Calu3 (cell line): ENCODE measurements at places on chromosomes 11 and 22.

DNA sequence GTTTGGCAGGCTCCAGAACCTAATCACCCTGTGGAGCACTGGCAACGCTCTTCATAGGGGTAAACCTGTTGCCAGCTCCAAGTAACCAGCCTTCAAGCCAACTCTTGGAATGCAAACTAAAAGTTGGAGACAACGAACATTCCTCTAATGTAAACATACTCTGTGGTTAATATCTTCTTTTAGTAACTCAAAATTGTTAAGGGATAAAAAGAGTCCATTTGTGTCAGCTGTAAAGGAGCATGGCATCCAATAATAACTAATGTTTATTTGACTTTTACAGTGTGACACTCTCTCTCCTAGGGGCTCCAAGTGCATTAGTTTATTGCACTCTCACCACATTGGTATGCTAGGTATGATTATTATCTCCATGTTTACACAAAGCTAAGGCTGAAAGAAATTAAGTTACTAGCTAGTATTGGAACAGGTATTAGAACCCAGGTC, 31.0 kb upstream of the AMOTL1 start:
- H3K4me1 ChIP-seq: peaks cover 12% of the 10 kb centered on the region
- DNase-seq: no peak
- no peaks in the 10 kb centered on the region for H3K27me3 ChIP-seq
- no peak overlapping the region for H3K27ac ChIP-seq

GRCh38 chr11:41816396-41816795, 356.9 kb upstream of the LRRC4C start:
- H3K4me3 ChIP-seq: no peak overlapping the region
- no peaks in the 10 kb centered on the region for H3K36me3 ChIP-seq
- DNase-seq: no peak
- no peak overlapping the region for H3K27ac ChIP-seq
- no peaks in the 10 kb centered on the region for H3K27me3 ChIP-seq

DNA sequence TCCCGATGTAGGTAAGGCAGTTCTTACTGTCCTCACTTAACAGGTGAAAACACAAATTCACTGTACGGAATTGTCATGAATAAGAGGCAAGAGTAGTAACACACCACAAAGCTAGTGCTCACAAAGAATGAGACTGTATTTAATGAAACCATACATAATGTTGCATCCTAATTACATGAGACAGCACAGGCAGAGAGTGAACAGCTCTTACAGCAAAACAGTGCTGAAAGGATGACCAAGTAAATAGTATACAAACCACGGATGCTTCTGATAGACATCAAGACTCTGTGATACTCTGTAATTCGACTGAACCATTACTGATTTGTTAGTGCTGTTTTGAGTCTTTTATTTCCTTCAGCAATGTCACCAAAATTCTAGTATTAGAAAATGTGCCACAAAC, 282.3 kb downstream of the TTC28 start:
- H3K27ac ChIP-seq: no peak overlapping the region
- H3K4me1 ChIP-seq: no peaks in the 10 kb centered on the region
- DNase-seq: no peak
- H3K27me3 ChIP-seq: peaks cover 45% of the 10 kb centered on the region
- no peak overlapping the region for H3K4me3 ChIP-seq
- H3K36me3 ChIP-seq: no peaks in the 10 kb centered on the region

DNA sequence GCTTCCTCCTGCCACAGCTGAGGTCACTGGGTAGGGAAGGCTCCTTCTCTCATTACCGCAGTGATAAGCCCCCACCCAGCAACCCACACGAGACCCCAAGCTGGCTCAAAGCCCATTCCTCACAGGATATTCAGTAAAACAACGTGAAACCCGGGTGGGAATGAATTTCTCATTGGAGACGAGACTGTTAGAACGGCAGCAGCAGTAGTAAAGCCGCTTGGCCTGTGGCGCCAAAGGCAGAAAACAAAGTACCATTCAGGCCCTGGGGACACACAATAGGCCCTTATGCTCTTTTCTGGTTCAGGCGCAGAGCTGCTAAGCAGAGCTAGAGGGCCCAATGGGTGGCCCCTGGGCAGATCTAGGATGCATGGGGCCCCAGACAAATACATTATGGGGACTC, 45.3 kb downstream of the PC start:
- no peak for DNase-seq
- H3K4me3 ChIP-seq: no peak overlapping the region
- H3K4me1 ChIP-seq: no peaks in the 10 kb centered on the region
- H3K27ac ChIP-seq: no peak overlapping the region
- H3K36me3 ChIP-seq: no peaks in the 10 kb centered on the region
- H3K27me3 ChIP-seq: no peaks in the 10 kb centered on the region

DNA sequence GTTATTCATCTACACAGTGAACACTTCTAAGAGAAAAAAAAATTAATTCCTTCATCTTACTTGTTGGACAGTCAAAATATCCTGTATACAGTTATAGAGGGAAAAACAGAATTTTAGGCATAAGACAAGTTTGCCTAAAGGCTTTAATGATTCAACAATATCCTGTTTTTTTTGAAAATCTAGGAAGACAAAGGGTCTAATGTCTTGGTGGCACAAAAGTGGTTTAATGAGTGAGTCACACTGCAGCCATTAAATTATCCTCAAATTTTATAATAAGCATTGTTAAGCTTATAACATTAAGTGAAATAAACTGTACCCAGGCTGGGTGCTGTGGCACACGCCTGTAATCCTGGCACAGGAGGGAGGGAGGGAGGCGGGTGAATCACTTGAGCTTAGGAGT, 72.9 kb downstream of the GAB2 start:
- H3K36me3 ChIP-seq: no peaks in the 10 kb centered on the region
- H3K27ac ChIP-seq: no peak overlapping the region
- DNase-seq: no peak
- no peak overlapping the region for H3K4me3 ChIP-seq
- H3K4me1 ChIP-seq: peaks cover 20% of the 10 kb centered on the region

GRCh38 chr11:115580927-115581680, 76.9 kb upstream of the CADM1 start:
- H3K27me3 ChIP-seq: no peaks in the 10 kb centered on the region
- no peaks in the 10 kb centered on the region for H3K36me3 ChIP-seq
- no peaks in the 10 kb centered on the region for H3K4me1 ChIP-seq
- H3K27ac ChIP-seq: no peak overlapping the region
- H3K4me3 ChIP-seq: no peak overlapping the region
